ENCODE measurements at places on chromosomes 6 and 20.

GRCh38 chr6:20433321-20433720 is 31.6 kb downstream of the E2F3 start:
- no peaks in the 10 kb centered on the region for H3K27me3 ChIP-seq
- H3K4me1 ChIP-seq: no peaks in the 10 kb centered on the region
- DNase-seq: no peak
- H3K27ac ChIP-seq: no peak overlapping the region
- H3K36me3 ChIP-seq: no peaks in the 10 kb centered on the region

- no peaks in the 10 kb centered on the region for H3K27me3 ChIP-seq
- H3K27ac ChIP-seq: no peak overlapping the region
- no peak for DNase-seq
- no peaks in the 10 kb centered on the region for H3K4me1 ChIP-seq
These were observed 163.6 kb downstream of the LAMA2 start for GRCh38 chr6:129046526-129046925.

GRCh38 chr6:24867104-24867703 is 68.5 kb upstream of the ARMH2 start:
- H3K27me3 ChIP-seq: no peaks in the 10 kb centered on the region
- H3K36me3 ChIP-seq: no peaks in the 10 kb centered on the region
- no peak overlapping the region for H3K27ac ChIP-seq
- no peak for DNase-seq
- no peak overlapping the region for H3K4me3 ChIP-seq

DNA sequence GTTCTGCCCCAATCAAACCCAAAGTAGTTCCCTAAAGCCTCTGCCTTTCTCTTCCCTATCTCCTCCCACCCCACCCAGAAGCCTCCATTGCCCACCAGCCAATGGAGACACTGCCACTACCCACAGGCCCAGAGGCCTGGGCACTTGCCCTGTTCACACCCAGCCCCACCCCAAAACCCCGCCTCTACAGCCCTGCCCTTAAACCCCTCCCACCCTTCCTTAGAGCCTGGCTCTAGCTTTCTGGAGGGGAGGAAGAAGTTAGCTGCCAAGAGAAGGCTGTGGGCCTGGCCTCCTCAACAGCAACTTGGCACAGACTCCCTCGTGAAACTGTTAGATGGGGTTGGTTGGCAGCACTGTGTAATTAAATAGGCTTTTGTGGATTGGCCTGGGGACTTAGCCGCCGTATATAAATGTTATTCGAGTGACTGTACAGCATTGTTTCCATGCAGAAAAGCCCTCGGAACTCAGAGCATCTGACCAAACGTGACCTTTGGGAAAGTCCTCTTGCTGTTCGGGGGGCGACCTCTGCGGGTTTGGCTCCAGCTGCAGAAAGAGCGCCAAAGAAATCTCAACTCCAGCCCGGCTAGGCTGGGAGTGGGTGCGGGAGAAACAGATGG is 31.4 kb downstream of the COL11A2 start:
- H3K27ac ChIP-seq: no peak overlapping the region
- no peaks in the 10 kb centered on the region for H3K36me3 ChIP-seq
- no peak overlapping the region for H3K4me3 ChIP-seq
- H3K4me1 ChIP-seq: no peaks in the 10 kb centered on the region

DNA sequence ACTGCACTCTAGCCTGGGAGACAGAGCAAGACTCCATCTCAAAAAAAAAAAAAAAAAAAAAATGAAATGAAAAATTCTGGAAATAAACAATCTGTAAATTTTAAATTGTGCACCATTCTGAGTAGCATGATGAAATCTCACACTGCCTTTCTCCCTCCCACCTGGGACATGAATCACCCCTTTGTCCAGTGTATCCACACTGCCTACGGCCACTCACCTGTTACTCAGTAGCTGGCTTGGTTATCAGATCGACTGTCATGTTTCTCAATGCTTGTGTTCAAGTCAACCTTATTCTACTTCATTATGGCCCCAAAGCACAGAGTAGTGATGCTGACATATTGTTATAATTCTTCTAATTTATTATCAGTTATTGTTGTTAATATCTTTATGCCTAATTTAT is 58.7 kb upstream of the MTHFD1L start:
- H3K4me1 ChIP-seq: no peaks in the 10 kb centered on the region
- H3K27me3 ChIP-seq: no peaks in the 10 kb centered on the region
- H3K27ac ChIP-seq: no peak overlapping the region
- no peaks in the 10 kb centered on the region for H3K36me3 ChIP-seq
- no peak overlapping the region for H3K4me3 ChIP-seq
- no peak for DNase-seq

- H3K4me1 ChIP-seq: peaks cover 3% of the 10 kb centered on the region
- DNase-seq: no peak
- no peaks in the 10 kb centered on the region for H3K36me3 ChIP-seq
- no peak overlapping the region for H3K4me3 ChIP-seq
These were observed 101.1 kb upstream of the TAB2 start for GRCh38 chr6:149216459-149216858.

DNA sequence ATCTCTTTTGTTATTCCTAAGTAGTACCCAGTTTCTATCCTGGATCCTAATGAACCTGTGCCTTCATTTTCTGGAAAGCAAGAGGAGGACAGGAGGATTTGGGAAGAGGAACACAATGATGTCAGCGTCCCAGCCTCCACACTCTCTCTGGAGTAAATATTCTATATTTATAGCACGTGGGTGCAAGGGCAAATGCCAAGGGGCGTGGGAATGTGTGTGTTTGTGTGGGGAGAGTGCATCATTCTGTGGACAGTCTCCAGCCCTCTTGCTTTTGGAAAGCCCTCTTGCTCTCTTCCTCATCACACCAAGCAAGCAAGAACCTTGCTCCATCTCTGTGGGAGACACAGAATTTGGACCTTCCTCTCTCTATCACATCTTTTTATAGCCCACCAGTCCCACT is 103.2 kb upstream of the EMILIN3 start:
- no peaks in the 10 kb centered on the region for H3K36me3 ChIP-seq
- no peak overlapping the region for H3K27ac ChIP-seq
- H3K4me3 ChIP-seq: no peak overlapping the region
- no peak for DNase-seq

DNA sequence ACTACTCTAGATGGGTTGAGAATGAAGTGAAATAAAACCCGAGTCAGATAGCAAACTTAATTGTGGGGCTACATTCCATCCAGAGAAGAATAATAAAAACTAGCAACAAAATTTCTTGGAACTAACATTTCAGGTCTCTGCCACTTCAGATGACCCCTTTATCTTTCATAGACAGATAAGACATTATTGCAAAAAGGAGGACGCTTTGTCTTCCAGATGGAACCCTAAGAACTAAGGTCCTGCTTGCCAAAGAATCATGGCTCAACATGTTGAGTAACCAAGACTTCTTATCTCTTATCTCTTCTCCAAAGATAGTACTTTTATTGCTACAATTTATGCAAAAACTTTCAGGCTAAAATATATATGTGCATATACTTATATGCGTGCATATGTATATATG is 221.1 kb upstream of the PREP start:
- H3K4me3 ChIP-seq: no peak overlapping the region
- H3K27me3 ChIP-seq: no peaks in the 10 kb centered on the region
- peaks cover 5% of the 10 kb centered on the region for H3K4me1 ChIP-seq
- DNase-seq: no peak
- H3K27ac ChIP-seq: no peak overlapping the region

Data from ovary (tissue), 10 donors.